Activated CD4-positive, alpha-beta T cell treated with anti-CD3 and anti-CD28 coated beads, Interleukin-2, Interleukin-6, amounts not matched to agents 100 ng/mL and 50 ng/mL, durations not matched to agents 16 hours and 8 hours (primary cell): ENCODE measurements at places on chromosomes 11 and 22.

DNA sequence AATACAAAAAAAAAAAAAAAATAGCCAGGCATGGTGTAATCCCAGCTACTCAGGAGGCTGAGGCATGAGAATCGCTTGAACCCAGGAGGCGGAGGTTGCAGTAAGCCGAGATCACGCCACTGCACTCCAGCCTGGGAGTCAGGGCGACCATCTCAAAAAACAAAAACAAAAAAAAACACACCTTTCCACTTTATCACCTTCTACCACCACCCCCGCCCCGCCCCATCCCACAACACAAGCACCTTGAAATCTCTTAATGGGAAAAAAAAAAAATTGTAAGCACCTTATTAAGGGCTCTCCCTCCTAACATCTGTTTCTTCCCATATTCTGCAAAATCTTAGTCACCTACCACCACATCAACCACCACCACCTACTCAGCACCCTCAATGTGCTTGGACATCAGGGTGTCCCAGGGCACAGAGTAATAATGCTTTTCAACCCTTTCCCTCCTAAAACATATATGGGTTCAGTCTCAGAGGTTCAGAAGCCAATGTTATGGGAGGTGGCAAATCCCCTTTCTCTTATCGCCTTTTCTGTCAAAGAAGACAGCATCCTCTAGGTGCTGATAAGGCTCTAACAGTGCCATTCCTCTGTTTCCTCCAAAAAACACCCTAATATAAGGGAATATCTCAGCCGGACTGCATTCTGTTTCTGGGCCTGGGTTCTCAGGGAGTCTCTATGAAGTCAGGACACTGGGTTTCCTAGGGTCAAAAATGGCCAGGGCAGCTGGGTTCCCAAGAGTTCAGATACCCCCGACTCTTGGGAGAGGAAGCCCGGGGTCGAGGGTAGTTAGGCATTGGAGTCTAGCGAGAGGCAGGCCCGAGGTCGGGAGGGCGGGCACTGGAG lies 718 bp downstream of the INTS5 start:
- peak; percentile 49 for DNase-seq

DNA sequence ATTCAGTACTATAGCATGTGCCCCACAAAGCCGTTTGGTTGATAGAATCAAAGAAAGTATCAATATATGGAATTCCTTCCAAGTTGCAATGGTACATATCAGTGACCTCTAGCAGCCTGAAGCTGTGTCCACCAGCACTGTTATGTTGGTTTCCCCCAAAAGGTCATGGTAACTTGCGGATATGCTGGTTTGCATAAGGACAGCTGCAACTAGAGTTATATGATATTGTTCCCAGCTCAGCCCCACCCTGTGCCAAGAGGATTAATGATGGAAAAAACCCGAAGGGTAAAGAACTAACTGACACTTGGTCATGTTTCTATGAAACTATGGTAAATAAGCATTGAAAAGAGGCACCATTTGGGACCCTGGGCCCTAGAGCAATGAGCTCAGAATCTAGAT lies 93.5 kb downstream of the PDHX start:
- DNase-seq = no peak

GRCh38 chr22:29225422-29226090 lies 19.9 kb downstream of the EMID1 start:
- no peak for DNase-seq

GRCh38 chr22:37904572-37905533 lies 1.2 kb upstream of the MICALL1 start:
- no peak for DNase-seq

DNA sequence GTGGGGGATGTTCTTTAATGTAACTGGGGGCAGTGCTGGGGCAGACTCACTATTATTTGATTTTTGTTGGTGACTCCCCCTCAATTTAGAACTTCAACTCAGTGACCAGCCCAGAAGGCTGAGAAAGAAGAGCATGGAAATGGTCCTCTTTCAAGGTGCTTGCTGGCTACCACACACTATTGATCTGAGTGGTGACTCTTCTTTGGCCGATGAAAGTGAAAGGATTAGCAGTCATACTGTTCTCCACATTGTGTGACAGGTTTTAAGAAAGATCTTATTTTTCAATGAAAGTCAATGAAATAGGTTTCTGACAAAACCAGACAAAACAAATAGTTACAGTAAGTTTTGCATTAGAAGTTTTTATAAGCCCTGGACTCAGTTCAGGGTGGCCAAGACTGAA lies 29.9 kb downstream of the NLRP14 start:
- no peak for DNase-seq

DNA sequence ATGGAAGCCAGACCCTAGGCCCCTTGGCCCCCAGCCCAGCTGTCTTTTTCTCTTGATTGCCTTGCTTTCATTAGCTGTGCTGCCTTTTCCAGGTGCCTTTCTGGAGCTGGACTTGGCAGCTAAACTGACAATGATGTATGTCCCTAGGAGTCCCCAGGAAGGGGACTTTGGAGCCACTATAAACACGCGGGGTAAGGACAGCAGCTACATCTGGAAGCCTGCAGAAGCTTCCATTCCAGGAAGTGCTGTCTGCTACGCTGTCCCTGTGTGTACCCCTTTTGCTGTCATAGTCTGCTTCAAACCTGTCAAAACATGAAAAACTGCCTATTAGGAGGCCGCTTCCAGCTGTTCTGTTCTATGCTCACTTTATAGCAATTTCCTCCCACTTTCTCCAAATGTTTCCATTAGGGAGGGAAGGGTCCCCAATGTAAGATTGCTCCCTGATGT lies 153.3 kb upstream of the RAG2 start:
- no peak for DNase-seq

DNA sequence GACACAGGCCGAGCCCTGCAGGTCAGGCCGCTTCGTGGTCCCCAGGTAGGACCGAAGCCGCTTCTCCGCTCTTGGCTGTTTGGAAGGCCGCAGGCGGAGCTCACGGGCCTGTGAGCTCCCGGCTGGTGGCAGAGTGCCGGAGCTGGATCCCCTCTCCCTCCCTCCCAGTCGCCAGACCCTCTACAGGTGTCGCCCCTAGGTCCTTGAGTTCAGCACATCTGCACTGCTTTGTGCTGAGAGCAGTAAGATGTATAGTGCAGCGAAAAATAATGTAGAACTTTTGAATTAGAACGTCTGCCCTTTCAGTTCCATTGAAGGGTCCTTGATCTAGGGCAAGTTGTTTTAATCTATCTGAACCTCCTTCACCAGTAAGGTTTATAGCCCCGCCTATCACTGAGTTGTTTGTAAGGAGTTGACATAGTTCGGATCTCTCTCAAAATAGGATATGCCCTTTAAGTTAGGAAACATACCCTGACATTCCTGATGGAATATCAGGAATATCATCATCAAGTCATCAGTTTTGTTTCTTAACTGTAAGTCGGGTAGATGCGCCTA lies 419 bp downstream of the ANKRD49 start:
- DNase-seq = no peak

- peak; percentile 45 for DNase-seq
These were observed 231.1 kb downstream of the SWAP70 start for GRCh38 chr11:9895006-9895405.

- no peak for DNase-seq
These were observed 96.7 kb downstream of the SNX19 start for GRCh38 chr11:130819625-130820024.

GRCh38 chr22:22909605-22910271 lies 22.1 kb downstream of the IGLL5 start:
- DNase-seq = no peak

GRCh38 chr22:23713696-23714595 lies 23.1 kb downstream of the RGL4 start:
- no peak for DNase-seq

- no peak for DNase-seq
These were observed 27.5 kb upstream of the FBXO3 start for GRCh38 chr11:33801821-33802193.

DNA sequence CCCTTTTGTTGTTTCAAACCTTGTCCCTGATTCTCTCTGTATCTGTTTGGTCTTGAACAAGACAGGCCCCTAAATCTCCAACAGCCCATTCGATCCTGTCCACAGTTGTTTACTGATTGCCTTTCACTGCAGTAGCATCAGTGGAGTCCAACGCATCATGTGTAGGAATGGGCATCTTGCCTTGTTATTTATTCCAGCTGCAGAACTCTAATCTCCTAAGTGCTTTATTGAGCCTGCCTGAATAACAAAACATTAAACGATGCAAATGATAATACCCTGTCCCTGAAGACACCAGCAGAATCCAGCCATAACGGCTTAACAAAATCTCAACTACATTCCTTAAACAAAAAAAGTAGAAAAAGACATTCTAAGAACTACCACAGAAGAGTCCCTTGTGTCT lies 50.1 kb downstream of the SLC35F2 start:
- no peak for DNase-seq

- DNase-seq = no peak
These were observed 100.0 kb upstream of the NNMT start for GRCh38 chr11:114195981-114196731.
